Ovary (tissue), 10 donors: ENCODE measurements at places on chromosomes 3 and 15. TPM values are rescaled to one million over a fixed set of nuclear protein-coding genes. Genes with fewer than 3 reads are reported as not detected.

The EBLN2 gene
- 6.4 TPM for total RNA-seq

The CDC25A gene
- 3.5 TPM for total RNA-seq

The TMEM44 gene
- total RNA-seq, result 6.5 TPM

The BCHE gene
- 3.7 TPM for total RNA-seq

The ZNF80 gene
- total RNA-seq, result 0.12 TPM

The SCAANT1 gene
- total RNA-seq, result not detected

DNA sequence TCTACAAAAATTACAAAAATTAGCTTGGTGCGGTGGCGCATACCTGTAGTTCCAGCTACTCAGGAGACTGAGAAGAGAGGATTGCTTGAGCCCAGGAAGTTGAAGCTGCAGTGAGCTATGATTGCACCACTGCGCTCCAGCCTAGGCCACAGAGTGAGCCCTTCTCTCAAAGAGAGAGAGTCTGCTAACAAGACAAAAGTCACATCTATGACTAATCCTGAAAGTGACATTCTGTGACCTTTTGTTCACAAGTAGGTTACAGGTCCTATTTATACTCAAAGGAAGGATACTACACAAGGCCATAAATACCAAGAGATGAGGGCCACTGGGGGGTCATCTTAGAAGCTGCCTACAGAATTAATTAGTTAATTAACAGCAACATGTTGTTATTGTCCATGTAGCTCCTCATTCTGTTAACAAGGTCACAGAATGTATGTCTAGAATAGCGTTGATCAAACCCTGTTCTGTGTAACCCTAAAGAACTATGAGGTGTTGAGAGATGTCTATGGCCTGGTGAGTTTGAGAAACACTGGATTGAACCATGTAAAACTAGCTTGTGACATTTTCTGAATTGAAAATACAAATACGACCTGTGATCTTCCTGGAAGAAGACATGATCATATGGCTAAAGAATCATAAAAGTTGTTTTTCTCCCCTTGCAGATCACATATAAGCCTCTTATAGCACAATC lies 97.0 kb downstream of the SAMMSON start:
- DNase-seq, result no peak

DNA sequence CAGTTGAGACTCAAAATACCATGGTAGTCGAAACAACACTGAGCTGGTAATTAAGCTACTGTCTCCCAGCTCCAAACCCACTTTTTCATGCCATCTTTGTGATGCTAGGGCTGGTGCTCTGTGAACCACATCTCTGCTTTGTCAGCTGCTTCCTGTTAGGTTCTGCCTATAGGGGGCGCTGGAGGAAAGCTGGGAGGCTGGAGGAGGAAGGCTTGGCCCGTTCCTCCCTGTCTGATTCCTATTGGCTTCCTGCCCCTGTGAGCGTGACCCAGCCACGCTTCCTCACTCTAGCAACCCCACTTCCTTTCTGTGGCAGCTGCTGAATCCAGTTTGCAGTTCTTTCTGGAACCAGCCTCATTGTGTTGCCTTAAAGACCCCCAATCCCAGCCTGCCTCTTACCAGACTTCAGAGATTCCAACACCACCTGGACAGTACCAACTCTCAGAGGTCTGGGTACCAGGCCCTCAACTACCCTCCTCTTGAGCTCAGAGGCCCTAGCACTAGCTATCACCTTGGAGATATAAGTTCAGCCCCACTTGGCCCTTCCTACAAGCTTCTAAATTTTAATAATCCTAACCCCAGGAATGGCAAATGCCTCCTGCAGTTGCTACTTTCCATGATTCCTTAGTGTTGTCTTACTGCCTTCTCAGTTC lies 120.9 kb downstream of the ERC2 start:
- no peak for DNase-seq

DNA sequence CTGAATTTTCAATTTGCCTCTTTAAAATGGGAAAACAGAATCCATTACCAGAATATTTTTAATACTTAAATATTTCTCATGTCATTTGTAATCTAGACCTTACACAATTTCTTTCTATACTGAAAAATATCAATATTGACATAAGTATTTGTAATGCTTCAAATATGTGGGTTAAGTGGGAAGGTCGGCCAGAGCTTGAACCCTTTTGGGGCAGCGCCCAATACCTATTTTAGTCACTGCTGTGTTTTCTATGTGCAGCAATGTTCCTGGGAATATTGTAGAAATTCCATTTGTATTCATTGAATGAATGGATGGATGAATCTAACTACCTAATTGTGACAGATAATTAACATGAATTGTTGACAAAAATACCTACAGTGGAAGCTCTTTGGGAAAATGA lies 459.7 kb upstream of the ZNF717 start:
- DNase-seq, result no peak

DNA sequence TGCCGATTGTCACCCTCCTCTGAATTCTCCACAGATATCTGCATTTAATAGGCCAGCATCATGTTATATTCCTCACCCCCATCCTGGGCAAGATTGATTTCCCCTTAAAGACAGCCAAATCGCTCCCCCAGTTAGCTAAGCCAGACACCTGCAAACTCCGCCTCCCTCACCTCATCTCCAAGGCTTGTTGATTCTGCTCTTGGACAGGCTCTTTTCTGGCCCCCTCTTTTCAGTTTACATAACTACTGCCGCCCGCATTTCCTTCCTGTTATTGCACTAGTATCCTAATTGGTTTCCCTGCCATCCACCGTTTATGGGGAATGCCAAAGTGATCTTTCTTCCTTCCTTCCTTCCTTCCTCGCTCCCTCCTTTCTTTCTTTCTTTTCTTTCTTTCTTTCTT lies 214.7 kb upstream of the MRPL3 start:
- DNase-seq, result no peak

DNA sequence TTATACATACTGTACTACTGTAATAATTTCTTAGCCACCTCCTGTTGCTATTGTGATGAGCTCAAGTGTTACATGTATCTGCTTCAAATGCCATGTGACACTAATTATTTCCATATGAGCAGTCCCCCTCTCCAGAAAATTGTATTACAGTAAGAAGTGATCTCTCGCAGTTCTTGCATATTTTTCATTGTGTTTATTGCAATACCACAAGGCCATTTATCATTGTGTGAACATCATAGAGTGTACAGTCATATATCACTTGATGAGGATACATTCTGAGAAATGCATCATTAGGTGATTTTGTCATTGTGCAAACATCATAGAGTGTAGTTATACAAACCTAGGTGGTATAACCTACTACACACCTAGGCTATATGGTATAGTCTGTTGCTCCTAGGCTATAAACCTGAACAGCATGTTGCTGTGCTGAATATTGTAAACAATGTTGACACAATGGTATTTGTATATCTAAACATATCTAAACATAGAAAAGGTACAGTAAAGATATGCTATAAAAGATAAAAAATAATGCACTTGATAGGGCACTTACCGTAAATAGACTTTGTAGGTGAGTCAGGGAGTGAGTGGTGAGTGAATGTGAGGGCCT lies 189.6 kb upstream of the MLF1 start:
- DNase-seq, result no peak
